Aorta (tissue), 5 donors: ENCODE measurements at places on chromosomes 1 and 21.

GRCh38 chr1:161709373-161709772, 2.3 kb downstream of the FCRLA start:
- H3K4me1 ChIP-seq: peaks cover 4% of the 10 kb centered on the region
- no peak overlapping the region for H3K4me3 ChIP-seq
- DNase-seq: no peak
- no peak overlapping the region for H3K27ac ChIP-seq
- no peaks in the 10 kb centered on the region for H3K27me3 ChIP-seq
- H3K36me3 ChIP-seq: no peaks in the 10 kb centered on the region

- H3K36me3 ChIP-seq: no peaks in the 10 kb centered on the region
- no peak overlapping the region for H3K27ac ChIP-seq
- peaks cover 1% of the 10 kb centered on the region for H3K27me3 ChIP-seq
Observed at GRCh38 chr1:152514715-152515433, 592 bp downstream of the CRCT1 start.

GRCh38 chr1:11187000-11187399, 2.2 kb upstream of the ANGPTL7 start:
- DNase-seq: no peak
- H3K4me1 ChIP-seq: no peaks in the 10 kb centered on the region
- no peak overlapping the region for H3K4me3 ChIP-seq
- no peaks in the 10 kb centered on the region for H3K27me3 ChIP-seq

DNA sequence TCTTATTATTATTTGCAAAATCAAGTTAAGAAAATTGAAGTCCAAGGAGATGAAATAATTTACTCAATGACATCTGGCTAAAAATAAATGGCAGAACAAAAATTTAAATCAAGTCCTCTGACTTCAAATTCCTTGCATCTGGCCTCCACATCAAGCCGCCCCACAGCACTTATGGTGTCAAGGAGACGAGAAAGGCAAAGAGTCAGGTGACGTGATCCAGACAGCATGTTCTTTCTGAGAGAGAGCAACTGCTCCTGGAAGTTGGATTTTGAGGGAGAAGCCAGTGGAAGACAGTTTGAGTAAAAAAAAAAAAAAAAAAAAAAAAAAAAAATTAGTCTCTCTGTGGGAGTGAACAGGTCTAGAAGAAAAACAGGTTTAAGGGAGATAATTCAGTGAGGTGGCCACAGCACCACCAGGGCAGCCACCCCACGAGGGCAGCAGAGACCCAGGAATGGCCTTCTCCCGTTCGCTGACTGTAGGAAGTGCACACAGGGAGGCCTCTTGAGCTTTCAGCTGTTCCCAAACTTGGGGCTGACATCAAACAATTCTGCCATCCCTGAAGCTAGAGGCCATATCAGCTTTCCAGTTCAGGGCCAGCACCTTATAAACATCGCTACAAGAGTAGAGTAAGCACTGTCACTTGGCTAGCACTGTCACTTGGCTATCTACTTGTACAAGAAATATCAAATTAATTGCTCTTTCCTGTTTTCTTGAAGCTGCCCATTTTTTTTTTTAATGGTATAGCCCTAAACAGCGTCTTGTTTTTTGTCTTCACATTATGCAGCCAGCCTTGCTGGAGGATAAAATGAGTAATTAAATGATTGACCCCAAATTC, 7.8 kb downstream of the C1orf162 start:
- no peak overlapping the region for H3K27ac ChIP-seq
- H3K4me1 ChIP-seq: no peaks in the 10 kb centered on the region
- no peak overlapping the region for H3K4me3 ChIP-seq
- no peaks in the 10 kb centered on the region for H3K36me3 ChIP-seq
- DNase-seq: peak; percentile 92

DNA sequence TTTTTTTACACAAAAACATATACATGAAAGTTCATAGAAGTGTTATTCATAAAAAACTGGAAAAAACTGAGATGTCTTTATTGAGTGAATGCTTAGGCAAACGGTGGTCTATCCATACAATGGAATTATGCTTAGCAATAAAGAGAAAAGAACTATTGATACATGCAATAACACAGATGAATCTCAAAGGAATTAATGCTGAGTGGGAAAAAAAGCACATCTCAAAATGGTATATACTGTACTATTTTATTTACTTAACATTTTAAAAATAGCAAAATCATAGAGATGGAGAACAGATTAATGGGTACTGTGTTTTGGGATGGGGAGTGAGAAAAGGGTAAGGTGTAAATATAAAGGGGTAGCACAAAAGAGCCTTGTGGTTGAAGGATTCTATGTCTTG, 29.8 kb downstream of the METTL18 start:
- H3K4me1 ChIP-seq: no peaks in the 10 kb centered on the region
- H3K36me3 ChIP-seq: no peaks in the 10 kb centered on the region
- no peaks in the 10 kb centered on the region for H3K27me3 ChIP-seq
- H3K27ac ChIP-seq: no peak overlapping the region

GRCh38 chr1:228370439-228370940, 36.1 kb downstream of the TRIM11 start:
- no peaks in the 10 kb centered on the region for H3K36me3 ChIP-seq
- DNase-seq: peak; percentile 65
- H3K4me1 ChIP-seq: no peaks in the 10 kb centered on the region
- H3K27me3 ChIP-seq: no peaks in the 10 kb centered on the region
- no peak overlapping the region for H3K4me3 ChIP-seq

DNA sequence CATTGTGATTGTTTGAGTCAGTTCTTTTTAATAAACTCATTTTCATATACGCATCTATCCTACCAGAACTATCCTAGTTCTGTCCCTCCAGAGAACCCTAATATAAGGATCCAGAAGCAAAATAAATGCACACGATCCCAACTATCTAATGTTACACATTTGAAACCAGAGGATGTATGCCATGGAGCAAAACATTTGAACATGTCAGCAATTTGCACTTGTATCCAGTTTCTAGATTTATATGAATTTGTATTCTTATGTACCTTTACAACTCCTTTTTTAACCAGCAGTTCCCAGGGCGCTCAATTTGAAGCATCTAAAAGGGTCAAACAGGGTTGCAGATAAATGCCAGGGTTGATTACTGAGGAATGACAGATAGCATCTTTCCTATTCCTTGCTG, 2.1 kb downstream of the EXTL2 start:
- H3K27me3 ChIP-seq: no peaks in the 10 kb centered on the region
- H3K27ac ChIP-seq: no peak overlapping the region
- no peaks in the 10 kb centered on the region for H3K4me1 ChIP-seq
- DNase-seq: no peak

DNA sequence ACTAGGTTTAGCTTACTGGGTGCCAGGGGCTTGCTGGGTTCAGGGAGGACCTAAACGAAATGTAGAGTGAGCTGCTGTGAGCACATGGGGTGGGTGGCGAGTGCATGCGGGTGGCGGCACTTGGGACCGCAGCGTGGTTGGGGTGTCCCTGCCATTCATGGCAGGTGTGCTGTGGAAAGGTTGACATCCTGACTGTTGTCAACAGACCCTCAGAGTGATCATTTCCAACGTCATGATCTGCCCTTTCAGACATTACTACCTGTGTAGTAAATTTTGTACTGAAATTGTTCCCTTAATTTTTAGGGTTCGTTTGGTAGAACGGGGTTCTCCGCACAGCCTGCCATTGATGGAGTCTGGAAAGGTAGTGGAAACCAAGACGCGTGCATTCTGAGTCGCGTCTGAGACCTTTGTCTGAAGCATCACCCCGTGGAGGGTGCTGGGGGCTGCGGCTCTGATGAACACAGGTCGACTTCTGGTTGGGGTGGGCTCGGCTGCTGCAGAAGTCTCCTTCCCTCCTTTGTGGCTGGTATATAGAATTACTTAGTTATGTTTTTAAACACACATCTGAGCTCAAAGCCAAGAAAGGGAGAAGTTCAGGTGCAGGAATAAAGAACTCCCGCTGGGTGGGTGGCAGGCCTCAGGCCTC, 43.3 kb downstream of the S100B start:
- DNase-seq: no peak
- H3K4me1 ChIP-seq: no peaks in the 10 kb centered on the region
- H3K4me3 ChIP-seq: no peak overlapping the region
- no peaks in the 10 kb centered on the region for H3K36me3 ChIP-seq

DNA sequence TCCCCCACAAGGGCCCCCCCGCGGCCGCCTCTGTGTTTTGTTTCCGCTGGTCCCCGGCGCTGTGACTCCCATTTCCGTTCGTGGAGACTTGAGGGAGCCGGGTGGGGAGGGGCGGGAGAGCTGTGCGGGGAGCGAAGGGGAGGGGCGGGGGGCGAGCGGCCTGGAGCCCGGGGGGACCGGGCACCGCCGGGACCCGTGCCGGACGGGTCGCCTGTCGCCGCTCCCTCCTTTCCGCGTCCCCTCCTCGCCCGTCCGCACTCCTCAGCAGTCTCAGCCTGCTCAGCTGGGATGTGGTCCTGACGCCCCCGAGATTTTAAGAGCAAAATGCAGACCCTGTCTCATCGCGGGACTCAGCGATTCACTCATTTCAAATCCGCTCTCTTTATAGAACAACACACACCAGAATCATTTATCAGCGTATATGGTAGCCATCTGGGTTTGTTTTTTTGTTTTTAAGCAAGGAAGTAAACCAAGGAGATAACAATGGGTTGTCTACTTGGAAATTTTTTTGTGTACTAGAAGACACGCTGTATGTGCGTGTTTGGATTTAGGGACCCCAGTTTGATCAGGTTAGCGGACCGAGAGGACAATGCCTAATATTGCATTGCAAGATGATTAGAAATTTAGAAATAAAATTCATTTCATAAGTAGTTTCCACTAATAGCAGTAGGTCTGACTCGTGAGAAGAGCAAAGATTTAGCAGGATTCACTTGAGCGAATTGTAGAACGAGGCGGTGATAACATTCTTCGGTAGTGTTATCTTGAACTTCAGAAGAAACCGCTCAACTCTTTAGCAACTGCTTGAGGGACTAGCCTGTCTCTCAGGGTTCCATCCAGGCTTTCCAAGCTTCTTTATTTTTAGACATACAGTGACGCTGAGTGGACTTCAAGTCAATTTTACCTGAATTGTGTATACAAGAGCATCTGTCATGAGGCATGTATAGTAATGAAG, 1.1 kb downstream of the GABPA start:
- H3K27me3 ChIP-seq: no peaks in the 10 kb centered on the region
- peak overlapping the region; percentile 87 for H3K27ac ChIP-seq
- no peaks in the 10 kb centered on the region for H3K4me1 ChIP-seq
- peak overlapping the region; percentile 16 for H3K4me3 ChIP-seq
- DNase-seq: peak; percentile 92

- no peak for DNase-seq
- peaks cover 5% of the 10 kb centered on the region for H3K36me3 ChIP-seq
- H3K4me1 ChIP-seq: no peaks in the 10 kb centered on the region
- H3K4me3 ChIP-seq: no peak overlapping the region
- H3K27me3 ChIP-seq: no peaks in the 10 kb centered on the region
Observed at GRCh38 chr1:77718181-77718580, 35.7 kb upstream of the ZZZ3 start.

GRCh38 chr1:93919780-93920179, 10.6 kb upstream of the GCLM start:
- H3K4me1 ChIP-seq: no peaks in the 10 kb centered on the region
- DNase-seq: no peak
- no peaks in the 10 kb centered on the region for H3K27me3 ChIP-seq
- no peaks in the 10 kb centered on the region for H3K36me3 ChIP-seq

DNA sequence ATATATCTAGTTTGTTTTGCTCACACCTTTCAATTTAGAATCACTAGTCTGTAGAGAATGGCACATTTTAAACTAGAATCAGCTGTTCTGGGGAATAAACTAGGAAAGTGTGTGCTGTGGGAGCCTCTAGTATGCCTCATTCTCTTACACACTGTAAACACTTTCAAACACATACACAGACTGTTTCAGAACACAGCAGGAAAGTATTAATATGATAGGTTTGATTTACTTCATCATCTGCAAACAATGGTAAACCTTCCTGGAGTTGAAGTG, 67.1 kb upstream of the ABCG1 start:
- no peaks in the 10 kb centered on the region for H3K36me3 ChIP-seq
- no peaks in the 10 kb centered on the region for H3K27me3 ChIP-seq
- no peak for DNase-seq

GRCh38 chr1:246769306-246769705, 45.1 kb downstream of the SCCPDH start:
- H3K36me3 ChIP-seq: no peaks in the 10 kb centered on the region
- H3K27ac ChIP-seq: no peak overlapping the region
- DNase-seq: no peak
- no peaks in the 10 kb centered on the region for H3K4me1 ChIP-seq
- no peak overlapping the region for H3K4me3 ChIP-seq

GRCh38 chr21:14522736-14523135, 23.4 kb downstream of the SAMSN1 start:
- no peaks in the 10 kb centered on the region for H3K4me1 ChIP-seq
- no peaks in the 10 kb centered on the region for H3K36me3 ChIP-seq
- H3K27ac ChIP-seq: no peak overlapping the region
- no peak for DNase-seq

DNA sequence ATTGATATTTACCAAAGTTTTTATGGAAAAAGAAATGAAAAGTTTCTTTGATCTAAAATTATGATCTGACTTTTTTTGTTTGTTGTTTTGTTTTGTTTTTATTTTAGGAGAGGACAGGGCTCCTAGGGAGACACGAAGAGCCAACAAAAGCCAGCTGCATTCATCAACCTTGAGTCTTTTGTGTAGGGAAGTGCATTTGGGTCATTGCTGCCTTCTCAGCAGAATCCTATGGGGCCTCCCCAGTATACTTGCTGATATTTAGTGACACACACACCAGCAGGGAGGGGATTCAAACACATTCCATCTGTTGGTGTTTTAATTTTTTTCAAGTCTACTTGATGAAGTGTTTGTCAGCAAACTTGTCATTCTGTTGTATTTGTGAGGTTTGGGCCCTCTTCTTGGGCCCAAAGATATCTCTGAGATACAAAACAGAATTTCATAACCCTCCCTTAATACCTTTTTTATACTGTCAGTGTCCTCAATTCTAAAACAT, 203.5 kb downstream of the NTNG1 start:
- H3K27me3 ChIP-seq: no peaks in the 10 kb centered on the region
- no peaks in the 10 kb centered on the region for H3K36me3 ChIP-seq
- H3K27ac ChIP-seq: no peak overlapping the region
- H3K4me3 ChIP-seq: no peak overlapping the region
- no peak for DNase-seq
- H3K4me1 ChIP-seq: no peaks in the 10 kb centered on the region

- H3K4me1 ChIP-seq: no peaks in the 10 kb centered on the region
- no peaks in the 10 kb centered on the region for H3K36me3 ChIP-seq
- no peaks in the 10 kb centered on the region for H3K27me3 ChIP-seq
- no peak overlapping the region for H3K4me3 ChIP-seq
Observed at GRCh38 chr1:162166917-162167615, 97.6 kb downstream of the NOS1AP start.

GRCh38 chr1:119911775-119912174, 15.5 kb upstream of the ADAM30 start:
- no peak for DNase-seq
- H3K36me3 ChIP-seq: peaks cover 18% of the 10 kb centered on the region
- H3K4me1 ChIP-seq: no peaks in the 10 kb centered on the region
- no peaks in the 10 kb centered on the region for H3K27me3 ChIP-seq
- no peak overlapping the region for H3K27ac ChIP-seq
- no peak overlapping the region for H3K4me3 ChIP-seq

DNA sequence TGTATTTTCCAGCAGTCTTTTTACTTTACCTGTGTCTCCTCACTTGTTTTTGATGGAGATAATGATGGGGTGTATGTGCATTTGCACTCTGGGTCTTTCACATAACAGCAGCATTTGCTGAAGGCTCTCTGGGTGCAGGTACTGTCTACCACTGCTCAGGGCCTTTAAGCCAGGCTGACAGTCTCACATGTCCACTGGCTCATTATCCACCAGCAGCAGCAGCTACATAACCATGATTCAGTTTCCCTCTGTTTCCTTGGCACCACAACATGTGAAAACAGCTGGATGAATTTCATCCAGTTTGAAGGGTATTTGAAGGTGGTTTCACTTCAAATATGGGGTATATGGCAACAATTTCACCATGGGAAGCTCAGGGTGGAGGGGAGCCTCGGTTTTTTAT, 41.2 kb upstream of the ROR1 start:
- H3K4me1 ChIP-seq: no peaks in the 10 kb centered on the region
- no peaks in the 10 kb centered on the region for H3K27me3 ChIP-seq
- no peak overlapping the region for H3K27ac ChIP-seq
